ENCODE measurements at places on chromosomes 5 and 9.

DNA sequence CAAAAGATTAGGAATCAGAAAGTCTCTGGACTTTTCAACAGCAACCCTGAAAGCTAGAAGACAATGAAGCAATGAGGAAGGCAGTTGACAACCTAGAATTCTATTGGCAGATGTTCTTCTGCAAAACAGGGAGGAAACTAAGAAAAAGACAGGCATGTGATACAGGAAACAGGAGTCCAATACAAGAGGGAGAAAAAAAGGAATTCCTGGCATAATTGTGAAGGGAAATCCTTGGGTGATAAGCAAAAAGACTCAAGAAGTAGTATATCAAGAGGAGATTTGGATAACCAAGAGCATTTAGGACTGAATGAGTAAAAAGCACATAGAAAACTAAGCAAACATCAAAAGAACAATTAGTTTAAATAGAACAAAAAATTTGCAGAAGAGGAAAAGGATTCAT, 58.6 kb downstream of the LPAR1 start:
- DNase-seq, result no peak

GRCh38 chr5:111948092-111948841, 191.3 kb upstream of the NREP start:
- DNase-seq, result no peak

GRCh38 chr9:101481261-101481660, 45.7 kb upstream of the ALDOB start:
- DNase-seq, result no peak

DNA sequence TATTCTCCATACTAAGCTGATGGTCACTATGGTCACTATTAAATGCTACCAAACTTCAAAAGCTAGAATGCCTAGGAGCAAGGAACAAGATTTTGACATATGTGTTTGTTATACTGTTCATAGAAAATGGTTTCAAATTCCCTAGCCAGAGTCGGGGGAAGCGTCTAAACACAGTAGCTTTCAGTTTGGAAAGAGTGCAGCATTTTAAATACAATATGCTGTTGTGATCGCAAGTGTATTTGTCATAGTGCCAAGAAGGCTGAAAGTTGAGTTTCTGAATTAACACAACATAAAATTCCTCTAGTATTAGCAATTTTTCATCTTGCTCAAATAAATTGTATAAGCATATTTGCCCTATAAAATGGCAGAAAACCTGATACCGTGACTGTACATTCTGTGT, 280.4 kb downstream of the ZNF608 start:
- DNase-seq, result no peak

DNA sequence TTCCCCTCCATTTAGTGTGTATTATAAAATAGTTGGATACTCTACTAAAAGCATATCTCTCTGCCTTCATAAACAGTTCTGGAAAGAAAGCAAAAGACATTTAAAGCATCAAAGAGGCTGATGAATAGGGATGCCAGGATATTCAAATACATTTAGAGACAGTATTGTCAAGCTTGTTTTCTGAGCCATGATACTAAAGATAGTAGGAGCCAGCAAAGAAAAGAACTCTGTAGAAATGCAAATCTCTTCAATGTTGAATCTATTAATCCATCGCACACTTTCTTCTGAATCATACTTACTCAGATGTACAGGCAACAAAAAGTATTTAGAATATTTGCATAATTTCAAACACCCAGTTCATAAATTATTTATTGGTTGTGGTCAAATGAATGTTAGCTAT, 207.1 kb upstream of the MEF2C start:
- DNase-seq, result no peak

DNA sequence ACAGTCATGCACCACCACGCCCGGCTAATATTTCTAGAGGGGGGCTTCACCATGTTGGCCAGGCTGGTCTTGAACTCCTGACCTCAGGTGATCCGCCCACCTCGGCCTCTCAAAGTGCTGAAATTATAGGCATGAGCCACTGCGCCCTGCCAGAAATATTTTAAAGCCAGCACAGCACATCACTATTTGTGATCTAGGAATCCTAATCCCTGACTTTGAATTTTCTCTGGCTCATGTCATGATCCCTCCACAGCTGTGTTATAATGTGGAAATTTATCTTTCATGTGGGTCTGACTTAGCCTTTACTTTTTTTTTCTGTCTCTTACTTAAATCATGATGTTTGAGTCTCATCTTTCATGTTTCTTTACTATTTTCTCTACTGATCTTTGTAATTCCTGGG, 18.7 kb upstream of the ITGA1 start:
- no peak for DNase-seq

DNA sequence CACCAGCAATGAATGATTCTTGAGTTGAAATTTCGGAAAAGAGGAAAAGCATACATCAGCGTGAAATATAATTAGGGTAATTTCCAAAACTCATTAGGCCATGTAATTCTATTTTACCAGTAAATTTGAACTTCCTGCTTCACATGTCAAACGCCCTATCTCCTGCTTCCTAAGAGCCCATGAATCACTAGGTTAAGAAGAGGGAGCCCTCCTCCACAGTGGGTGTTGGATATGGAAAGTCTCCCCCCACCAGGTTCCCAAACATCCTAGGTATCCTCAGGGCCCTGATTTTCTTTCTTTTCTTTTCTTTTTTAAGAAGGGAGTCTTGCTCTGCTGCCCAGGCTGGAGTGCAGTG, 115.2 kb downstream of the SUSD1 start:
- no peak for DNase-seq

DNA sequence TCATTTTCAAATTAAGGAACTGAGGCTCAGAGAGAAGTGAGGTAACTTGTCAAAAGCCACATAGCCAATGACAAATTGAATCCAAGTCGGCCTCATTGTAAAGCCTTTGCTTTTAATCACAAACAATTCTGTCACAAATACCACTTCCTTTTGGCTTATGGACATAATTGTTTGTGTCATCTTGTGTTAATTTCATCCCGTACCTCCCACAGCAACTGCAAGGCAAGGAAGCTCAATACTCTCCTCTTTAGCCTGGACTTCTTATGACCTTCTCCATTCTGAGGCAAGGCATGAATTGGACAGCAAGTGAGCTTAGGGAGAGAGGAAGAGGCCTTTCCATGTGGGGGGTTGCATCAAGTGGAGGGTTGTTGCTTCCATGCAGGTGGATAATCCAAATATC, 62.2 kb upstream of the SLC2A8 start:
- no peak for DNase-seq

GRCh38 chr5:156339139-156339841, 12.3 kb downstream of the SGCD start:
- DNase-seq, result no peak

DNA sequence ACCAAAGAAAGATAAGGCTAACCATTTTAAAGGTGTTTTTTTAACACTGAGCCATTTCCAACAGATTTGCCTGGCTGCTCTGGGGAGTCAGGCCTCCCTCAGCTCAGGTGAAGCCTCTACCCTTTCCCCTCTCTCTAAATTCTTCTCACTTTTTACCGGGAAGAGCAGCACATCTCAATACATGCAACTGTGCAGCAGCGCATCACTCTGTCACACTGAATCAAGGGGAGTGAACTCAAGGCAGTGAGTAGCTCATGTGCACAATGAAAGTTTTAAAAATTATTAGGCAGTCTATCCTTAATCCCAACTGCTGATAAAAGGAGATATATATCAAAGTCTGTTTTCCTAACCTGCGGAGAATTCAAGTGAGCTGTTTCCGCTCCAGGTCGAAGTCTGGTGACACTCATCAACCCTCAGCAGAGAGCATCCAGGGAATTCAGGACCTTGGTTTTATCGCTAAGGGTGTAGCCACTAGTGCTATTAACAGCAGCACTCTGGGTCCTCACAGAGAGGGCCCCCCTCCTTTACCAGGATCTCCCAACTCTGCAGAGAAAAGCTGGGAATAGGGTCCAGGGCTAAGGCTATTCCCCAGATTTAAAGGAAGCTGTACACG, 1.0 kb downstream of the CEMIP2 start:
- DNase-seq, result no peak

DNA sequence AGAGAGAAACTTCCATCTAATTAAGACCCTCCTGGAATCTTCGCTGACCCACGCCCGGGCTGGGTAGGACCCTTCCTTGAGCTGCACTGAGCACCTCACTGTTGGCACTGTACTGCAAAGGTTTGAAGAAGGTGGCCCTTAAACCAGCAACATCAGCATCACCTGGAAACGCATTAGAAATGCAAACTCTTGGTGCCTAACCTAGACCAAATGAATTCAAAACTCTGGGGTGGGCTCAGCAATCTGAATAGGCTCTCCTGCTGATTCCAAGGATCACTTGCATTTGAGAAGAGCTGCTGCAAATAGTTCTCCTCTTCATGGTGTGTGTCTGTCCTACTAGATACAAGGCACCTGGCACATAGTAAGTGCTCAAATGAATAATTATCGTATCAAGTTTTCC, 2.7 kb upstream of the ZNF618 start:
- DNase-seq, result no peak

DNA sequence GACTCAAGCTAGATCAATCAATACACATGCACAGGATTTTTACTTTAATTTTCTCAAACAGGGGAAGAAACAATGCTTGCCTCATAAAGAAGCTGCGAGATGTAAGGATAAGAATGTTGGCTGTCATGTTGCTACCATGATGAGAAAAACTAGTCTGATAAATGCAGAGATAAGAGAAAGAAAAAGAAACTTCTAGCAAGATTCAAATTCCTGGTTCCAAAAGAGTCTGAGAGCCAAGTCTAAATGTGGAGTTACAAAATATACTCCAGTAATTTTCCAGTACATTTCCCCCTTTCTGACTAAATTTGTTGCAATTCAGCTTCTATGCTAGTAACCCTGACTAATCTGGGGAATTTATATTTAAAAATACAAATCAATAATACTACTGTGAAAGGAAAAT, 10.4 kb upstream of the ANXA1 start:
- DNase-seq, result no peak

- no peak for DNase-seq
Measured at GRCh38 chr9:91117959-91118703, 243.6 kb downstream of the AUH start.

DNA sequence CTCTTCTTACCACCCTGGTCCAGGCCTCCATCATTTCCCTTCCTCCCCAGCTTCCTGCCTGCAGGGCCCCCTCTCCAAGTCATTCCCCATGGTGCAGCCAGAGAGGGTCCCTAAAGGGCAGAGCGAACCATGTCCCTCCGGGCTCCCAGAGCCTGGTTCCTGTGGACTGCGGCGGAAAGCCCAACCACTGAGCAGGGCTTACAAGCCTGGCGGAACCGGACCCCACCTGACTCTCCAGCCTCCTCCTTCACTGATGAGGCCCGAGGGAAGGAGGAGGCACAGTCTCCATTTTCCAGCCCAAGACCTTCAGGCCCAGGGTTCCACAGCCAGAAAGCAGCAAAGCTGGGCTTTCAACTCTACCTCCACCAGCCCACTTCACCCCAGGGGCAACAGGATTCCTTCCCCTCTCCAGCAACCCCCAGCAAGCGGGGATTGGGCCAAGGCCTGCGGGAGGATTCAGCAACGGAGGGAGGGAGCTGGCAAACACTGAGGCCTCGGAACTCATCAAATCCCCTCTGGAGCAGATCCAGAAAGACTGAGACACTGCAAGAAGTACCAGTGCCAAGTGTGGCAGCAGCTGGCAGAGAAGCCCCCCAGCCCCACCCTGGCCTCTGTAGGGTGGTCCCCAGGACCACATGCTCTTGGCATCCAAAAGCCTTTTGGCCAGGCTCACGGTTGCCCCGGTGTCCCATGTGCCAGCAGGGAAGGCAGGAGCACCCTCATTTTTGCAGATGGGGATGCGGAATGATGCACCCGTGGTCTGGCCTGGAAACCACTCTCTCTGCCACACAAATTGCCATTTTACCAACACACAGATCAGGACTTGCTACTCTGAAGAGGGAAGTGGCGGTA, 3.1 kb downstream of the FAM163B start:
- DNase-seq, result no peak

DNA sequence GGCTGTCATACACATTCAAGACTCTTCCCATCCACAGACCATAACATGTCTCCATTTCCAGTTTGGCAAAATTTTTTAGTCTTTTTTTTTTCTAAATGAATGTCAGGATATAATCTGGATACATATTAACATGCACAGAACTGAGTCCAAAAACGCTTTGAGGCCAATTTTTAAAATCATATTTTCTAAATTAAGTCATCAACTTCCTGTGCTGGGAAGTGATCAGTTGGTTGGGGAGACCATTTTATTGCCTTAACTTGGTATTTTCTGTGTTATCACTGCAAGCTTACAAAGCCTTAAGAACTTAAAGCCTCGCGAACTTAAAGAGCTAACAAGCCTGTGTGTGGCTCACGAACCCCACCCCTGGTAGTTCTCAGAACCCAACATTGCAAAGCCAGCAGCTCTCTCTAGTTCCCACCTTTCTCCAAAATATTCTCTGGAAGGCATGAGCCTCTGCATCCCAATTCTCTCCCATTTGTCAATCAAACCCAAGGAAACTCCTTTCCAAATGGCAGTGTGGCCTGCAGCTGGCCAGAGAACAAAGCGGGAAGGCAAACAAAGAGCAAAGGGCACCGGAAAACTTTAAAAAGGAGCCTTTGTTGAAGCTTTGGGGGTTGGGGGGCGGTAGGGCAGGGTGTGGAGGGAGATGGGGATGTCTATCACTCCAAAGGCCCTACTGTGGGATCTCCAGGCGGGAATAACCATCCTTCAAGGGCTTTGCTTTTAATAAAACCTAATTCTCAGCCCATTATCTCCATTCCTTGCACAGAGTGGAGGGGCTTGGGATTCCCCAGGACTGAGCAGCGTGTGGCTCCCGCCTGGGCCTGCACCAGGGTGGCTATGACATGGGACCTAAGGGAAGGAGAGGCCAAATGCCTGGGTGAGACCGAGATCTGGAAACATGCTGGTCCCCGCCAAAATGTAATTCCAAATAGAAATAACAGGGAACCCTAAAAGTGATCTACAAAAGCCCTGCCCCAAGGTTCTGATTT, 65.0 kb downstream of the ROR2 start:
- no peak for DNase-seq

DNA sequence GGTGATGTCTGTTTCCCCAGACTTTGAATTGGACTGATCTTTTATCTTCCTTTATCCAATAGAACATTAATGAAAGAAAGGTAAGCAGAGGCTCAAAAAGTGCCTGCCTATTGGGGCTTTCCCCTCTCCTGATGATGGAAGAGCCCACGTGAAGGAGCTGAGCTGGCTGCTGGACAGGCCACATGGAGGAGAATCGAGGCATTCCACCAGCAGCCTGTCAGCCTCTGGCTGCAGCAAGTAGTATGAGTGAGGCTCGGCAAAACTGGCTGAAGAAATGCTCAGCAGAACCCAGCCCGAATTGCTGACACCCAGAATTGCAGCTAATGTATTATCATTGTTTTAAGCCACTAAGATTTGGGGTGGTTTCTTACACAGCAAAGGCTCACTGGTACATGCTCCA, 66.5 kb upstream of the STC2 start:
- DNase-seq, result no peak
